Activated T-helper 1 cell treated with anti-CD3 and anti-CD28 coated beads, Interleukin-12 subunit alpha, Interleukin-12 subunit beta, Interleukin-2, Interleukin-4 antibody, amounts not matched to agents 30 ng/mL and 10 ng/mL and 1 ng/mL, durations not matched to agents 14 hours and 24 hours and 36 hours (primary cell): ENCODE measurements at places on chromosomes 5 and 9.

GRCh38 chr5:83866181-83866580 lies 145.5 kb upstream of the HAPLN1 start:
- no peak for DNase-seq

DNA sequence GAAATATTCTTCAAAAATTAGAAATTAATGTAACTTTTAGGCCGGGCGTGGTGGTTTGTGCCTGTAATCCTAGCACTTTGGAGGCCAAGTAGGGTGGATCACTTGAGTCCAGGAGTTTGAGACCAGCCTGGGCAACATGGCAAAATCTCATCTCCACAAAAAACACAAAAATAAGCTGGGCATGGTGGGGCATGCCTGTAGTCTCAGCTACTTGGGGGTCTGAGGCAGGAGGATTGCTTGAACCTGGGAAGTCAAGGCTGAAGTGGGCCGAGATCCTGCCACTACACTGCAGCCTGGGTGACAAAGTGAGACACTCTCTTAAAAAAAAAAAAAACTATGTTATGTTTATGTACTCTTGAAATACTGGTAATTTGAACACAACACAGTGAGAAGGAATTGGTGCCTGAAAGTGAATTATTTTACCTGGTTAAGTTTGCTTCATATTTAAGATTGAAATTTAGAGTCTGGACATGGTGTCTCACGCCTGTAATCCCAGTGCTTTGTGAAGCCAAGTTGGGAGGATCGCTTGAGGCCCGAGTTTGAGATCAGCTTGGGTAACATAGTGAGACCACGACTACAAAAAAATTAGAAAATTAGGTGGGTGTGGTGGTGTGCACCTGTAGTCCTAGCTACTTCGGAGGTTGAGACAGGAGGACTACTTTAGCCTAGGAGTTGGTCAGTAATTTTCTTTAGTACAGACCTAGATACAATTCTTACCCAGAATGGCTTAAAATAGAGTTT lies 15.0 kb downstream of the ARRDC3 start:
- no peak for DNase-seq

- DNase-seq, result no peak
These were observed 102.2 kb upstream of the GNA14 start for GRCh38 chr9:77750284-77750683.

DNA sequence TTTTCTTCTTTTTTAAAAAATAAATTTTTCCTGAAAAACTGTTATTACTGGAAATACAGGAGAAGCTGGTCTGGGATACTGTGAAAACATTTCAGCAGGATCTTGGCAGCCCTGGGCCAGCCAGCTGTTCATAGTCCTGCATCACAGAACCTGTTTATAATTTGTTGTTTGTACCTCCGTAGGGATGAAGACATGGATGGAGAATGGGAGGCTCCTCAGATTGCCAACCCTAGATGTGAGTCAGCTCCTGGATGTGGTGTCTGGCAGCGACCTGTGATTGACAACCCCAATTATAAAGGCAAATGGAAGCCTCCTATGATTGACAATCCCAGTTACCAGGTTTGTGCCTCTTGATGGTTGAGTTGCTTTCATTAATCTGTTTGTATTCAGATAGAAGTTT lies 12.4 kb upstream of the MAML1 start:
- DNase-seq, result no peak

DNA sequence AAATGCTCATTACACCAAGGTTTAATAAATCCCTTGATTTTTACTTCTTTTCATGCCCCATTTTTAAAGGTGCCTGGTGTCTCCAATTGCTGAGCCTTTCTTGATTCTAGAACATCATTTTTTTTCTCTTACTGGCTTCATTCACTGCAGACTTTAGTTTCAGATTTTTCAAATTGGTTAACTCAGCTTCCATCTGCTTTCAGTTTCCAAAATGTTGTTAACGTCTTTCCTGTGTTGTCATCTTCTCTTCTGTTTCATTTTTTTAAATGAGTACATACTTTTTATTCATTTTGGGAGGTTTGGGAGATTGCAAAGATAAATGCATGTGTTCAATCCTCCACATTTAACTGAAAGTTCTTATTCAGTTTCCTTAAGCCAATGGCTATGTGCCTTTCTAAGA lies 126.4 kb upstream of the CCNG1 start:
- no peak for DNase-seq

DNA sequence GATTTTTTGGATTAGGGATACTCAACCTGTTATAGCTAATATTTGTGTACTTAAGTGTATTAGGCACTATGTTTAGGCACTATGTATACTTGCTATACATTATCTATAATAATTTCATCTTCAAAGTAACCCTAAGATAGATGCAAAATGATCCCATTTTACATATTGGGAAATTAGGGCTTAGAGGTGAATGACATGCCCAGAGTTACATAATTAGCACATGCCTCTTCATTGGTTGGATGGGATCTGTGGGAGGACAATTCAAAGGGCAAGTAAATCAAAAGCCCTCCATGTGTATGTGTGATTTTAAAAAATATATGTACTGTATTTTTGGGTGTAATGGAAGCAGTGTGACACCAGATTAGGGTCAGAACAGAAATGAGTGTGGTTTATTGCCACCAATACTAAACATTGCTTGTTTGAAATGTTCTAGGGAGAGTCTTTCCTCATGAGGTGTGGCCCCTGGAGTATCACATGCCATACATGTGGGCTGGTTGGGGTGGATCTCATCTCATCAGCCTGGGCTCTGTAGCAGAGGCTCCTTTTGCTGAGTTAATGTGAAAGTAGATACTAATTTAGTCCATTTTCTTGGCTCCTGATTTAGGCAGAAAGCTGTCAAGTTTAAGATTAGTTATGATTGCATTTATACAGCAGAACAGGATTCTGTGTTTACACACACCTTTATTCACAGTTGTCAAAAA lies 5.5 kb downstream of the C9orf85 start:
- DNase-seq, result no peak

DNA sequence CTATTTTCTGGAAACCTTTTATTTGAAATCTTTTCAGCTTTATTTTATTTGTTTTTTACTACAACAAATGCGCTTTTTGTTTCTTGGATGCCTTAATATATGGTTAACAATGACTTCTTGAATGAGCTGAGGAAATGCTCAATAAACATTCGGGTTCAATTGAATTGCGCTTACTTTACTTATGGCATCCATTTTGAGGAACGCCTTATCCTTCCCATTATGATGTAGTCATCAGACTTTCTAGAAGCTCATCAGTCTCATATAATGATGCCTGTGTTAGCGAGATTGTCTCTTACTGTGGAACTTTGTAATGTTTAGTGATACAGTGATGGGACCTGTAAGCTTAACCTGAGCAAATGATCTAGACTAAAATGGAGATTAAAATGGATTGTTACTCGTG lies 916 bp downstream of the SHLD3 start:
- DNase-seq, result no peak

GRCh38 chr5:14595189-14595588 lies 13.6 kb downstream of the OTULINL start:
- peak; percentile 49 for DNase-seq

- no peak for DNase-seq
These were observed 8.6 kb downstream of the HAPLN1 start for GRCh38 chr5:83711982-83712601.

GRCh38 chr9:38405785-38406184 lies 13.3 kb downstream of the ALDH1B1 start:
- DNase-seq, result no peak

GRCh38 chr9:127505396-127506116 lies 54.2 kb downstream of the LRSAM1 start:
- DNase-seq, result peak; percentile 7

GRCh38 chr5:20030125-20030524 lies 42.1 kb upstream of the CDH18 start:
- no peak for DNase-seq

GRCh38 chr9:95399261-95399660 lies 81.8 kb upstream of the FANCC start:
- no peak for DNase-seq

GRCh38 chr5:93421987-93422401 lies 159.0 kb downstream of the NR2F1-AS1 start:
- no peak for DNase-seq

- DNase-seq, result no peak
These were observed 70.7 kb upstream of the OTULINL start for GRCh38 chr5:14510880-14511279.

GRCh38 chr9:83656952-83657351 lies 34.0 kb downstream of the IDNK start:
- no peak for DNase-seq

DNA sequence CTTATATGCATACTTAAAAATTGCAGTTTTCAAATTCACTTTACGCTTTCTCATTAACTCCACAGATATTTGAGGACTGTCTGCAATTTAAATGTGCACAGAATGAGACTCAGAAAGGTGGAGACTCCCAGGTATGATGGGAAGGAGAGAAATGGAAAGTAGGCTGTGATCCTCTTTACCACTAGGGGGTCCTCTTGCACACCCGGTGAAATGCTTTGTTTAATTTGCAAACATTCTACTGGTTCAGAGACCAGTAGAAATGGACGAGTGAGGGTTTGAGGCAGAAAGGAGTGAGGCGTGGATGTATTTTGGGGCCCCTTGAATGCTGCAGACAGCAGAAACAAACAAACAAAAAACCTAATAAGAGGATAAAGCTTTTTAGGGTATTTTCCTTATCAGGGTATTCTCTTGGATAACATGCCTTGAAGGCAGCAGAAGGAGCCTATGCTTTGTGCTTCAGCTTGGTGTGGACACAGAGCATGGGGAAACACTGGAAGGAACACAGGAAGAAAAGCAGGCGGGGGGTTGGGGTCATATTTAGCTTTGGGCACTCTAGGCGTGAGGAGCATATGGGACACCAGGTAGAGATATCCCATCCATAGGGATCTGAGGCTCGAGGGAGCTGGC lies 410.1 kb downstream of the DMRT2 start:
- DNase-seq, result no peak

DNA sequence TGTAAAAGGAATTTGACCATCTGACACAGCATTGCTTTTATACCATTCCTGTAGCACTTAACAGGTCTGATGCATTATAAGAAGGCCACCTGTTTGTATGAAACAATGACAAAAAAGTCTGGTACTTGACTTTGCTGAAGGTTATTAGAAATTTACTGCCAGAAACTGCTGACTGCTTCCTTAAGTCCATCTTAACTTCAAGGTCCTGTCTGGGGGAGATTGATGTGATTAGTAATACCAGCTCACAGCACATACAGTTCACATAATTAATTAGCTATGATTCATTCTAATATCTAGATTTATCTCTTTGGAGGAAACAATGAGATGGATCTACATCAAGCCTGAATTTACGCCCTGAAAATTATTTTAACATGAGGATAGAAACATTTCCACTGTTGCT lies 49.6 kb upstream of the TEK start:
- no peak for DNase-seq

GRCh38 chr5:170499621-170500020 lies 4.2 kb upstream of the KCNIP1 start:
- no peak for DNase-seq

- no peak for DNase-seq
These were observed 11.6 kb upstream of the DBN1 start for GRCh38 chr5:177484902-177485549.

GRCh38 chr5:180824630-180825476 lies 22.2 kb upstream of the MGAT1 start:
- DNase-seq, result no peak

DNA sequence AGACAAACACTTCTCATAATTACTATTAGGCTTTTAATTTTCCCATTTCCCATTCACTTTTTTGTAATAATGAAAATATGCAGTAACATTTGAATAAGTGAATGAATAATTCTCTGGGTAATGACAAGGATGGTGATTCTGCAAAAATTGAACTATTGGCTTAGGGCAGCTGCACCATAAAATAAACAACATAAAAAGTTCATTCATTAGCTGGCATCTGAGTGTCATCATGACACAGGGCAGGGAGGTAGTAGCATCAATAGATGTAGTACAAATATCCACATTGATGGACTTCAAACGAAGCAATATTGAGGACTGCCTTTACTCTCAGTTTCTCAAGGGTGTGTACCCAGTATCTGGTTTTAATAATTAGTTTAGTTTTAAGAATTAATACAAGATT lies 4.9 kb downstream of the MEGF10 start:
- no peak for DNase-seq

GRCh38 chr9:117987945-117988344 lies 283.7 kb downstream of the TLR4 start:
- DNase-seq, result no peak

- no peak for DNase-seq
These were observed 21.5 kb downstream of the TNFSF8 start for GRCh38 chr9:114908805-114909448.

DNA sequence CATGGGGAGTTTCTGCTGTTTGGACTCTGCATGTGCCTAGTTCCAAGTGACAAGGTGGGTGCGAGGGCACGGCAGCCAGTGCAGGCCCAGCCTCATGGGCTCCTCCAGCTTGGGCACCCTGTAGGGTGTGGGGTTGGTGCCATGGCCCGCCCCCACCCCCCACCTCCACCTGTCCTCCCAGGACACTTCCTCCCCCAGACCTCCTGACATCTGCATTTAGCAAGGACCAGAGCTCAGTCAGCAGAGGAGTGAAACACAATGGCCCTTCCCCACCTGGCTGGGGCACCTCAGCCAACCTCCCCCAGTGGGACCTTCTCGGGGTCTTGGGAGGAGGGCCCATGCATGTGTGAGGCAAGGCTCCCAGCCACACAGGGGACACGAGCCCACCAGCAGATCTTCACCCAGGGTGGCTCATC lies 1.9 kb upstream of the NKD2 start:
- DNase-seq, result no peak

- no peak for DNase-seq
These were observed 113.4 kb downstream of the FRMD3 start for GRCh38 chr9:83424831-83425230.

GRCh38 chr9:104915049-104915448 lies 12.9 kb downstream of the ABCA1 start:
- DNase-seq, result no peak

GRCh38 chr9:19471737-19472648 lies 63.2 kb downstream of the ACER2 start:
- DNase-seq, result no peak

DNA sequence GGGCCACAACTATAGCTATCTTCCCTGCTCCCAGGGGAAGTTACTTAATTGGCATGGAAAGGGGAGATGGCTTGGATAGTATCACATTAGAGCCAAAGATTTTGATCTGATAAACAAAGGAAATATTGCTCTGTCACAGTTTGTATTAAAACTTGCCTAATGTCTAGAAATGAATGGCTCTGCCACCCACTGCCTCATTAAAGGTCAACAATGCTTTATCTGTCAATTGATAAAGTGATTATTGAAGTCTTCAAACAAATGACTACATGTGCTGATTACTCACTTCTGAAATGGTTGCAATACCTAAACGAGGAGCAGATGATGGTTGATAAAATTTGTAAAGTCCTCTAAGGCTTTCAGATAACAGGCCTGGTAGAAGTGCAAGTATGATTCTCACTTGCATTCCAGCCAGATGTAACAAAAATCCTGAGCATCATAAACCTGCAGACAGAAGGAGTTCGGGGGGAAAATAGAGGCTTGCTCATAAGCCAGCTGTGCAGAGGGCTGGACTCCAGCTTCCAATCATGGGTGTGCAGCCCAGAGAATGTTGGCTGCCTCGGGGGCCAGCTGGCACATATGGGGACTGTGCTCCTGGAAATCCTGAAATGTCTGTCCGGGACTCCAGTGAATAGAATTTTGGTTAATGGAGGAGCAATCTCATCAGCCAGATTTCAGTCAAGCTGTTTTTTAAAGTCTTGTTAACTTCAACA lies 200.5 kb upstream of the SLC27A6 start:
- DNase-seq, result no peak
